ENCODE measurements at places on chromosomes 1 and 21.

- no peak for DNase-seq
Observed at GRCh38 chr1:41954533-41954944, 35.8 kb upstream of the HIVEP3 start.

- DNase-seq: no peak
Observed at GRCh38 chr1:234373959-234374254, 651 bp downstream of the COA6 start.

- no peak for DNase-seq
Observed at GRCh38 chr1:3910049-3910731, 10.1 kb upstream of the C1orf174 start.

GRCh38 chr1:27713139-27713725 lies 12.5 kb upstream of the FAM76A start:
- DNase-seq: no peak

DNA sequence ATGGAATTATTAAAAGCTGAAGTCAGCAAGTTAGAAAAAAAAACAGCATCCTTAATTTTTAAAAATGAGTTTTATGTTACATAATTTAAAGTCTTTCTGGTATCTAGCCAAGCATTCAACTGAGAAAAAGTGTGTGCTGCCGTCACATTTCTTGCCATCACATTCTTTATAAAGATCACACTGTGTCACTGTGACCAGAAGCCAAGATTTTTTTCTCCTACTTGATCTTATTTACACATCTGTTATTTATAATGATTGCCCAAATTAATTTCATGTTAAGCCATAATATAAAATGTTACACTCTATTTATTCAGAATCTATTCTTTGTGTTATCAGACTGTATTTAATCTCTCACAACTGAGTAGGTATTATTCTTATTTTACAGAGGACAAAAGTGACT lies 1603.7 kb downstream of the PLA2G4A start:
- DNase-seq: no peak

DNA sequence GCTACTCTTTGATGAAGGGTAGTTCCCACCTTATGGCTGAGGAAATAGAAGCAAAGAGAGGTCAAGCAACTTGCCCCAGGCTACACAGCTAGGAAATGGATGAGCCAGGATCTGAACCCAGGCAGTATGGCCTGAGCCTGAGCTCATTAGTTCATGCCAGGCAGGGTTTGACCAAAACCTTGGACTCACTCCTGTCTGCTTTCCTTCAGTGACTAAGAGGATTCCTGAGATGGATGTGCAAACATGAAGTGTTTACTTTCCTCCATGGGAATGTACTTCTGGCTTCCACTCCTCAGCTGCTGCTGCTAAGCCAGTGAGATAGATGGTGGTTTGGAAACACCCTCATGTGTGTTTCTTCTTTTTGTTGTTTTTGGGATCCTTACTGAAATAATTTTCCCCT lies 35.1 kb upstream of the ERRFI1 start:
- DNase-seq: no peak

- DNase-seq: no peak
Observed at GRCh38 chr1:218742467-218743262, 397.5 kb downstream of the TGFB2 start.
